NCI-H345 (cell line): ENCODE measurements at places on chromosomes 16 and 17.

- DNase-seq: peak; percentile 61
Measured at GRCh38 chr17:37488607-37489196, 989 bp upstream of the DUSP14 start.

DNA sequence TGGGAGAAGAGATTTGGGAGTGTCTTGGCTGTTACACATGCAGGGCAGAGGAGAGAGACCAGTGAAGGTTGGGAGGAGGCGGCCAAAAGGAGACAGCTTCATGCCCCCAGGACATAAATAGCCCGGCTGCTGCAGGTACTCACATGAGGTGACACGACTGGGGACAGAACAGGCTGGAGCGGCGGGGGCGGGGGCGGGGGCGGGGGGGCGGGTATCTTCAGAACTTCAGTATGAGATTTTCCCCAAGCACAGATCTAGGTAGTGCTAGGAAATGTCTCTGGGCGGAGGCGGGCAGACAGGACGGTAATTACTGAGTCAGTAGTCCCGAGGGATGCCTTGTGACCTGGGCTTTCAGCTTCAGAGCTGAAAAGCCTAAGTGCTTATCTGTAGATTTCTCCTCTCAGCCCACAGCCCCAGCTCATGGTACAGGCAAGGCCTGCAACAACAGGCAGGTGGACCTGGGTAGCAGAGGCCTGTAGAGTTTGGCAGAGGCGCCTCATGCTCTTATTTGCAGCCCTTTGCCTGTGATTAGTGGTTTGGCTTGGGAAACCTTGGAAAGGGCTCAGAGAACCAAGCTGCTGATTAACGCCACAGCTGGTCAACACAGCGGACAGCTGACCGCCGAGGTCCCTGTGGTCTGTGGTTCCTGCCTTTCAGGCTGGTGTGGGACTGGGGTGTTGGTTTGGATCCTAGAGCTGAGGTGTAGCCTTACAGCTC is 24.5 kb downstream of the UNK start:
- DNase-seq: no peak

GRCh38 chr17:81189016-81189415 is 23.0 kb upstream of the AATK start:
- DNase-seq: no peak

DNA sequence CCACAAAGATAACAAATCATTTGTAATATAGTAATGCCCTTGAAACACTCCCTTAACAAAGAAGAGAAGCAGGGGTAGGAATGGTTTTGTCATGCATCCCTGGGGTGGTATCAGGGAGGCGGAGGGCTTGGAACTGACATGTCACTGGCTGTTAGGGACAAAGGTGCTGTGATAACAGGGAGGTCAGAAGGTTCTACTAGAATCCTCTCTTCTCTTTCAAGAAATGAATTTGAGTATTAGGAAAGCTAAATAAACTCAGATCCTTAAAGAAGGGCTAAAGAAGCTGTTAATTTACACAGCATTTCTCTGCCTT is 65.4 kb upstream of the ADAMTS18 start:
- no peak for DNase-seq

DNA sequence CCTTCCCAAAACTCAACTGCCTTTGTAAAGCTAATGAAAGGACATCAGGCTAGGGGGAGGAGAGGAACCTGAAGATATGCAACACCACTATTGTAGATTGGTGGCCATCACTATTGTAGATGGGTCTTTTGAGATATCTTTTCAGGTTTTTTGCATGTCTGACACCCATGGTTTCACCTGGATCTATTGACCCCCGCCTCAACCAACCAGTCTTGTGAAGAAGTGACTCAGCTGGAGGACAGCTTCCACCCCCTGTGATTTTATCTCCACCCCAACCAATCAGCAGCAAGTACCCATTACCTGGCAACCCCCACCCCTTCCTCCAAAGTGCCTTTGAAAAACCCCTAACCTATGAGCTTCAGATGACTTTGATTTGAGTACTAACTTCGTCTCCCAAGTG is 382.6 kb upstream of the GOT2 start:
- DNase-seq: no peak

GRCh38 chr17:12624211-12624610 is 41.5 kb upstream of the MYOCD start:
- no peak for DNase-seq

- no peak for DNase-seq
Measured at GRCh38 chr17:76843703-76844484, 24.3 kb upstream of the MGAT5B start.

GRCh38 chr16:1615761-1616160 is 3.6 kb downstream of the CRAMP1 start:
- no peak for DNase-seq

GRCh38 chr16:86569701-86570447 is 3.2 kb downstream of the FOXC2 start:
- no peak for DNase-seq

DNA sequence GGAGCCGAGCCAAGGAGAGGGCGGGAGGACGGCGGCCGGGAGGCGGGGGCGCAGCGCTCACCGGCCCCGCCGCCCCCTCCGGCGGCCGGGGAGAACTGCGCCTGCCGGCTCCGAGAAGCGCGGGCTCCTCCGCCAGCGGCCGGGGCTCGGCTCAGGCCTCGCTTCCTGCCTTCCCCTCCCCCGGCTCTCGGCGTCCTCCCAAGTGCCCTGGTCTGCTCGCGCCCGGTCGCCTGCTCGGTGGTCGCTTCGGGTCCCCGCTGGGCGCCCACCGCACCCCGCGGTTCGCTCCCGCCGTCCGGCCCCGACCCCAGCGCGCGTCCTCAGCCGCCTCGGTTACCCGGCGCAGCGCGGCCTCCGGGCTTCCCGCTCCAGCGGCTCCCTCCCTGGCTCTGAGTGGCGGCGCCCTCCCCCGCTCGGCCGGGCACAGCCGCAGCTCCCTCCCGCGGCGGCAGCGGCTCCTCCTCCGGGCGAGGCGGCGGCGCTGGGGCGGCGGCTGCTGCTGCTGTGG is 313 bp downstream of the UBTF start:
- peak; percentile 66 for DNase-seq

- DNase-seq: no peak
Measured at GRCh38 chr17:64236827-64237403, 26.1 kb downstream of the TEX2 start.

- DNase-seq: peak; percentile 36
Measured at GRCh38 chr17:8785547-8786413, 13.4 kb downstream of the MFSD6L start.

DNA sequence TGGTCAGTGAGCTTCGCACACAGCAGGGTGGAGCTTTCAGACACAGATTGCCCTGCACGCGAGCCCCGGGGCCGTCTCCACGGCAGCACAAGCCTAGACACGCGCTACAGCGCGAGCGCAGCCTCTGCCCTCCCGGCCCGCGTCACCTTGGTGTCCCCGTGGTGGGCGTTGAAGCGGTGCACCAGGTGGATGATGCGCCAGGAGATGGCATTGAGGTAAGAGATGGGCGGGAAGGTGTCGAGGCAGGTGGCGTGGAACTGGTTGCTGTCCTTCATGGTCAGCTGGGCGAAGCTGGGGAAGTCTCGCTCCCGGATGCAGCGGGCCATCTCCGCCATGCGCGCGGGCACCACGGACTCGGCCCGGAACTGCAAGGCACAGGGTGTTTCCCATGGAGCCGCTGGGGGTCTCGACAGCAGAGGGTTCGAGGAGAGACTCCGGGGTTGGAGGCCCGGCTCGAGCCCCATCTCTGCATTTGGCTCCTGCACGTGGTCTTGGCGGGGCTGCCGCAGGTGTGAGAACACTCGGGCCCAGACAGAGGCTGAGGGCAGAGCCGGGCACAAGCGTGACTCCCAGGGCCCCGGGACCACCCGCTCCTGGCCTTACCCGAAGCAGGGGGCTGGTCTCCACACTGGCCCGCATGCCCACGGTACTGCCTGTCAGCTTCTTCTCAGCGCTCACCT is 4.3 kb upstream of the CYBA start:
- no peak for DNase-seq

GRCh38 chr17:35312790-35313711 is 60.4 kb downstream of the SLFN11 start:
- DNase-seq: peak; percentile 48

DNA sequence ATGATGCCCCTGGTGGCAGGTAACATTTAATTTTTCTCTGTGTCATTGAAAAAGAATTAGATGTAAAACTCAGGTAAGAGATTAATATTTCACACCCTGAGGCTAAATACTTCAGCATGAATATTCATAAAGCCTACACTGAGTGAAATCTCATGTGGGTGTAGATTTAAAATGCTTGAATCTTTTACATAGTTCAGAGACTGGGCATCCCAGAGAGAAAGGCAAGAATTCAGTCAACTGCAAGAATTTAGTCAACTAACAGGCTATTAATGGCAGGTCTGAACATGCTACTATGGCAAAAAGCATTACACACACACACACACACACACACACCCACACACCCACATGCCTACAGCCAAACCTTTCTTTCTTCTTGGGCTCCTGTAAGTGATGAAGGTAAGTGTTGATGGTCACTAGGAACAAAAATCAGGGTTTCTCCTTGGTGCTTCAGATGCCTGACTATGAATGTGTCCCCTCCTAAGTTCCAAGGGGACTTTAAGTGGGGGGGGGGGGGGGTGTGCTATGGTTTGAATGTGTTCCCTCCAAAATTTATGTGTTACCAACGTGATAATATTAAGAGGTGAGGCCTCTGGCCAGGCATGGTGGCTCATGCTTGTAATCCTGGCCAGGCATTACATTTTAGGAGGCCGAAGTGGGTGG is 63.7 kb upstream of the PSMD7 start:
- DNase-seq: no peak

GRCh38 chr17:11309033-11309432 is 68.0 kb downstream of the SHISA6 start:
- DNase-seq: no peak

- no peak for DNase-seq
Measured at GRCh38 chr16:67141391-67141790, 9.4 kb downstream of the B3GNT9 start.

- DNase-seq: no peak
Measured at GRCh38 chr17:75639771-75640555, 6.7 kb downstream of the SMIM5 start.

DNA sequence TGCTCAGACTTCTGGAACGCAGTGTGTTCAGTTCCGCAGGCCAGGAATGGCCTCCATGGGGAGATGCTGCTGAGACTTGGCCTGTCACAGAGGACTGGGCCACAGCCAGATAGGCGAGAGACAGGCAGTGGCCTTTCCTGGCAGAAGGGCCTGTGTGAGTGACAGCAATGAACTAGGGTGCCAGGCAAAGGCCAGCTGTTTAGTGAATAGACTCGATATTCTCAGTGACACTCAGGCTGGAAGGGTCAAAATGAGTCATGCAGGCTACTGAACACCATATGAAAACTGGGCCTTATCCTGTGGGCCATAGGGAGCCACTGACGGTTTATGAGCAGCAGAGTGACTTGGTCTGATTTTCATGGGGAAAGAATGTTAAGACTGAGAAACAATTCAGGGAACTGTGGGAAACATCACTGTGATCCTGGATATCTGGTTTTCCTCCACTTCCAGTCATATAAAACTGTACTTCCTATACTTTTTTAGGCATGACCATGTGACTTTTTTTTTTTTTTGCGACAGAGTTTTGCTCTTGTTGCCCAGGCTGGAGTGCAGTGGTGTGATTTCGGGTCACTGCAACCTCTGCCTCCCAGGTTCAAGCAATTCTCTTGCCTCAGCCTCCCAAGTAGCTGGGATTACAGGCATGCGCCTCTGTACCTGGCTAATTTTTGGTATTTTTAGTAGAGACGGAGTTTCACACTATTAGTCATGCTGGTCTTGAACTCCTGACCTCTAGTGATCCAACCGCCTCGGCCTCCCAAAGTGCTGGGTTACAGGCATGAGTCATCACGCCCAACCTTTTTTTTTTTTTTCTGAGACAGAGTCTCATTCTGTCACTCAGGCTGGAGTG is 5.2 kb upstream of the NUBP1 start:
- DNase-seq: no peak

DNA sequence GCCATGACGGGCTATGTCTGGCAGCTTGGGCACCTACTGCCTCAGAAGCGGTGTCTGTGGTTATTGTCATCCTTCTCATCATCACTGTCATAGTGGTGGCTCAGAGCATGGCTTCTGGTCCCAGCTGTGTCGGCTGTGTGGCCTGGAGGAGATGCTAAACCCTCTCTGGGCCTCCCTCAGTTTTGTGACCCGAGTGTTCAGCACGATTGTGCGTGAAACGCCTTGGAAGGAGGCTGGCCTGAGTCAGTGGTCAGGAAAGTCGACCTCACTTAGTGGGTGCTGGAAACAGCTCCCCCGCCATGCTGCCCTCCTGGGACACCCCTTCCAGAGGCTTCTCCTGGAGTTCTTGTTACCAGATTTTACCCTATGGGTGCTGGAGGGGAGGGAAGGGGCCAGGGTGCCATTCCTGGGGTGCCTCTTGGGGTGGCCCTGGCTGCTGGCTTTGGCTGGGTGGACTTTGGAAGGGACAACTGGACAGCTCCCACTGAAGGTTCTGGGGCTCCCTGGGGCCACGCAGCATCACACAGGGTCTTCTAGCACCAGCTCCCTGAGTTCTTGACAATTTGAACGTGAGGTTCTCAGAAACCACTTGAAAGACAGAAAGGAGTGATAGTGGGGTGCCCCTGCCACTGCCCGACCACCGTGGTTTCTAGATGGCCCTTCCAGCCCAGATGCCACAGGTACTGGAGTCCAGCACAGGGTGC is 226.5 kb upstream of the GSE1 start:
- DNase-seq: no peak

GRCh38 chr16:825341-826061 is 25.0 kb upstream of the GNG13 start:
- DNase-seq: peak; percentile 57

GRCh38 chr16:83653785-83654184 is 154.0 kb upstream of the HSBP1 start:
- no peak for DNase-seq

DNA sequence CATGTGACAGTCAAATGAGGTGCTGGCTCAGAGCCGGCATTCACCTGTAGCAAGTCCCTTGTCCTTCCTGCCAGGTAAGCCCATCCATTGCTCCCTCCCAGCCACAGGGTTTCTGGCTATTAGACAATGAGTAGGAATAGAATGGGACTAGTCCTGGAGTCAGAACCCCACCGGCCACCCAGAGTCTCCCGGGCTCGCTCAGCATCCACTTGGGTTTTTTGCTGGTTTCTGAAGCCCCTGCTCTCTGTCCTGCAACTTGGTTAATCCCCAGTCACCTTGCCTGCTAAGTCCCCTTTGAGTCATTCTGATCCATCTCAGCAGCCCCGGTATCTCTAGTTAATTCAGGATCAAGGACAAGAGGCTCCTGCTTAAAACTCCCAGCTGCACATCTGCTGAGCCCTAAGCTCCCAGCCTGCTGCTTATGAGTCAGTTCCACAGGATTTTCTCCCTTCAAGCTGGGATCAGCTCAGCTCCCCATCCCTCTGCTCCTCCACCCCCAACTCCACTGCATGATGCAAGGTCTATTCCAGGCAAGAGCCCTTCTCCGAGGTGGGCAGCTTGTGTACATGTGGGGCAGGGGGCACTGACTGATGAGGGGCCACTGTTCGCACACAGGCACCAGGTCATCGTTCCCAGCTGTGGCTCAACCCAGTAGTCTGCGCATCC is 19.9 kb upstream of the MRPS23 start:
- DNase-seq: no peak

GRCh38 chr17:5832886-5833285 is 237.3 kb upstream of the WSCD1 start:
- peak; percentile 33 for DNase-seq

- no peak for DNase-seq
Measured at GRCh38 chr17:81160747-81161453, 4.4 kb upstream of the PVALEF start.
